Smooth muscle cell of the brain vasculature (primary cell): ENCODE measurements at places on chromosomes 12 and 14.

DNA sequence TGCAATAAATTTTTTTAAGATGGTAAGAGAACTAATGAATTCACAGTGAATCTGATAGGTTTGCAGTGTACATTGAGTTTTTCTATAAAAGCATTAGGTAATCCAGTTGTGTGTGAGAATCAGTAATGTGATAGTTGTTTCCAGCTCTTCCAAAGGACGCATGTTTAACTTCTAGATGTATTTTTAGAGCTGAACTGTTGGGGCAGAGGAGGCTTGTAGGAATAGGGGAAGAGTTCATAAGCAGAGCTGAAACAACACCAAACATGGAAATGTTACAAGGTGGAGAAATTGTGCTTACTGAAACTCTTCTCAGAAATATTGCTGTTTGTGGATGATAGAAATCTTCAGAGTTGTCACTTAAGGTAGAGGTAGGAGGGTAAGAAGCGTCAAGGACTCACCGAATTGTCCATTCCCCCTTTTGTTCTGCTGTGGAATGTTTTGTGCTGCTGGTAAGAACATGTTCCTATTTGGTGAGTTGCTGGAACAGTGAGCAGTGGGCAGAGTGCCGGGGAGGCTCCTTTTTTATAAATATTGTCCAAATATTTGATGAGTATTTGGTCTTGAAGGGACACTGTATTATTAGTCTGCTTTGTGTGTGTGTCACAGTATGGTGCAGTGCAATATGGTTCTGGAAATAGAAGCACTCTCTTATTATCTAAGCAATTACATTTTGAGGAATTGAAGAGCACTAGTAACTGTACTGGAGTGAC, 76.7 kb downstream of the ANO6 start:
- DNase-seq: no peak

DNA sequence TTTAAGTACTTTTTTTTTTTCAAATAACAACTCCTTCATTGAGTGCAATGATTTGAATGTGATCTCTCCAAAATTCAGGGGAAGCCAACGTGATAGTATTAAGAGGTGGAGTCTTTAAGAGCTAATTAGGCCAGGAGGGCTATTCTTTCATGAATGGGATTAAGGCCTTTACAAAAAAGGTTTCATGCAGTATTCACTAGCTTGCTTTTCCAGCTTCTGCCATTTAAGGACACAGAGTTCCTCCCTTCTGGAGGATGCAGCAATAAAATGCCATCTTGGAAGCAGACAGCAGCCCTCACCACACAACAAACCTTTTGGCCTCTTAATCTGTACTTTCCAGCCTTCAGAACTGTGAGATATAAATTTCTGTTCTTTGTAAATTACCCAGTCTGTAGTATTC, 586.8 kb upstream of the LMO3 start:
- no peak for DNase-seq

DNA sequence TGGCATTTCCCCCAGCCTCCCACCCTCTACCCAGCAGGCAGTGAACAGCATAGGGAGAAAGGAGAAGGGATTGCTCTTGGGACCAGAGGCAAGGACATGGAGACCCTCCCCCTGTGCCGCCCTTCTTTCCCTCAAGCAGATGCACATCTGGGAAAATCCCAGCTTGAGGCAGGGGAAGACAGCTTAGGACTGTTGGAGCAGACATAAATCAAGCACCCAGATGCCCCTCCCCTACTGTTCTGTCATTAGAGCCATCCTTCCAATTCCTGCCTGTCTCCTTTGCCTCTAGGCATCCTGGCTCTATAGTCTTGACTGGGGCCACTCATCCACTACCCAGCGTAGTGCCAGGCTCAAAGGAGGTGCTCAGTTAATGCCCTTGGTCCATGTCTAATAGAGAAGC, 7.5 kb upstream of the CISTR start:
- DNase-seq: no peak

- no peak for DNase-seq
Measured at GRCh38 chr12:120468325-120468820, 1.2 kb downstream of the SRSF9 start.

GRCh38 chr14:104659764-104660523, 29.5 kb upstream of the INF2 start:
- DNase-seq: no peak

DNA sequence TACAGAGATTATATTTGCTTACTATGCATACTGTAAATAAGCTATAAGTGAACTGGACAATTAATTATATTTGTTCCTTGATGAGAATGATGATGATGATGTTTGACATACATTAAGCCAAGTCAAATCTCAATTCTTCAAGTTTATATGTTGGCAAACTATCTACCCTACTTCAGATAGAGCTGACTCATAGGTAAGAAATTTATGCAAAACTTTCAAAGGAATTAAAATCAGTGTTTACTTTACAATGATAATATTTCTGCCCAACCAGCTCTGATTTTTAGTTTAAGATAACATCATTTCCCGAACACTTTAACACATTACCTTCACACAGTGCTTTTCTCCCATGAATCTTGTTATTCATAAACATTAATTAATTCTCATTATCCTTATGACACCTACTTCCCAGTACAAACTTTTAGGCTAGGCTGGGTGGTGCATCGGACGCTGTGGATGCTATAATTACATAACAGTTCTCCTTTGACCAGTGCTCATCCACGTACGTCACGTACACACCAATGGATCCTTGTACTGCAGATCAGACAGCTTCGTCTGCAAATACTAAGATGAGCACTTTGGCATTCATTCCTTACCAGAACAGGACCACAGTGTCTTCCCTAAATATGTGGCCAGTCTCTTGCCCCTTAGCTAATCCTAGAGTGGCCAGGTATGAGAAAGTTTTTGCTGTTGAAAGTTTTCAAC, 18.3 kb downstream of the BMP4 start:
- no peak for DNase-seq

DNA sequence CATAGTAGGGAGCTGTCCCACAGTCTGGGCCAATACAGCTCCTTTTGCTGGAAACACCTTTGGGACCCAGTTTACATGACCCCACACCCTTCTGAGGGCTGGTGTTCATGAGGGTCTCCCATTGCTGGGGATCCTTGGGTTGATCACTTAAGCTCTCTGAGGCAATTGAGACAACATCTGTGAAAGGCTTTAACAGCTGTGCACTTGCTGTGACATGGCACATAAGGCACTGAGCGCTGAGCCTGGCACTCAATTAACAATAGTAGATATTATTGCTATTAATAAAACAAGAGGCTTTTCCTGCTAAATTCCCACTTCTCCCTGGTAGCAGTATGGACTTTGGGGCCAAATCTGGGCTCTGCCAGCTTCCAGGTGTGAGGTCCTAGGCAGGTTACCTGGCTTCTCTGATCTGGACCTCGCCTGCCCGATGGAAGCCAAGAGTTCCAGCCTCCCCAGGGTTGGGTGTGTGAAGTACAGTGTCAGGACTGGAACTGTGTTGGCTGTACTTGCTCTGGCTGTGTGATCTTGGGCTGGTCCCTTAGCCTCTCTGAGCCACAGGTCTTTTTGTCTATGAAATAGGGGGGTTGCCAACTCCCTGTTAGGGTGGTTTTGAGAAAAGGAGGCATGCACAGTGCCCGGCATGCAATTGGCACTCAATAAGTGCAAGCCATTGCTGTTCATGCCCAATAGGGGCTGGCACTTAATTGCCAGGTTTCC, 3.1 kb downstream of the SH2B3 start:
- DNase-seq: no peak

DNA sequence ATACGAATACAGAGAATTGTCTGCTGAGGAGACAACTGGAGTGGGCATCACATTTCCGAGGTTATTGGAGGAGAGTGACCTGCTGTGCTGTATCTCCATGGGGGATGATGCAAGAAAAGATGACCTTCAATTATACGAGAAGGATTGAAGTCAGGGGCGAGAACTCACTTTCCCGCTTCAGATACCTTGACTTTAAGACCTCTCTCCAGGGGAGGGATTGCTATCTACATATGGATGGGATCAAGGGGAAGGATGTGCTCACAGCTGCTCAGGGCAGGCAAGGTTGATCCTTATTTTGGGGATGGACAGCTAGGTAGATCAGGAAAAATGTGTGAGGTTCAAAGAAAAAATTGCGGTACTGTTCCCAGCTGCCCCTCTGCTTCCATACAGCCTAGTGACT, 24.4 kb downstream of the NEUROD4 start:
- no peak for DNase-seq

- peak; percentile 36 for DNase-seq
Measured at GRCh38 chr14:24806061-24806678, 172.2 kb upstream of the GZMB start.

- DNase-seq: no peak
Measured at GRCh38 chr14:22839159-22839779, 2.9 kb downstream of the MMP14 start.

DNA sequence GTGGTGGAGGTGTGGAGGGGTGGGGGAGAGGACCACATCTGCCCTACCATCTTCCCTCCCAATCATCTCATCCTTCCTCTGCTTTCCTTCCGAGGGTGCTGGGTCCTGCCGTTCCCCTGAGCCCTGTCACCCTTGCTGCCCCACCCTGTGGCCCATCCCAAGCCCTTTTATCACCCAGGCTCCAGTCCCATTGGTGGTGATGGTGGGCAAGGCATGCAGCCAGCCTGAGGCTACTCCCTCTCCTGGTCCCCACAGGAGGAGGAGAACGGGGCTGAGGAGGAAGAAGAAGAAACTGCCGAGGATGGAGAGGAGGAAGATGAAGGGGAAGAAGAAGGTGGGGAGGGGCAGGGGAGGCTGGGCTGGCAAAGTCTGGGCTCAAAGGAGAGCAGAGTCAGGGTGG, 2.7 kb upstream of the LAG3 start:
- no peak for DNase-seq

- no peak for DNase-seq
Measured at GRCh38 chr14:64788706-64789105, 84.5 kb downstream of the PLEKHG3 start.

DNA sequence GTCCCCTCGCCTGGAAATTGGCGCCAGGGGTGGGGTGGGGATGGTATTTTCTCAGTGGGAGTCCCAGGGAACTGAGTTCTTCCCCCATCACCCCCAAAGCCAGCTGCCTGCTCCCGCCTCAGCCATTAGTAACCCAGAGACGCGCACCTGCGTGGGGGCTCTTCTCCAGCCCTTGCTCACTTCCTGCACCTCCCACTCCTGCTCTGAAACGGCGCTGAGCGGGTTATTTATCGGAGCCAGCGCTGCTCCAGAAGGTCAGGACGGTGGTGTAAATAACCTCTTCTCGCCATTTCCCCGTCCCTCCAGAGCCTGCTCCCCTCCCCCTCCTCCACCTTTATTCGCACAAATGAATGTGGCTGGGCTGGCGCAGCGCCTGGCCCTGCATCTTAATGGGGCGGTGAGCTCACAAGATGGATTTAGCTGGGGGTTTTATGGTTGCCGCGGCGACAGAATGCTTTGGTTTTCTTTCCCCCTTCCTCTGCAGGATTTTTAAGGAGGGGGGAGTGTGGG, 12.2 kb downstream of the GPR84 start:
- DNase-seq: no peak

DNA sequence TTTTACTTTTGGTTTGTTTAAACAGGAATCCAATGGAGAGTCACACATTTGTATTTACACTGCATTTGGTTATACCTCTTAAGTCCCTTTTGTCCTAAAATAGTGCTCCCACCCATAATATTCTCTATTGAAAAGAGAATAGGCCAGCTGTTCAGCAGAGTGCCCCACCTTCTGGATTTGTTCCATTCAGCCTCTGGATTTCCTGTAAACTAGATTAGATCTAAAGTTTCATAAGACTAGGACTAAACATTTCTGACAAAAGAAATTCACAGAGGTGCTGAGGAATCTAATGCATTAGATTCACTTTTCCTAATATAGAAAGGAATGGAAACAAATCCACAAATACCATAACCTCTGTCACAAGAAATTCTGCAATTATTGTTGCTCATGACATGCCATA, 38.1 kb downstream of the GCH1 start:
- DNase-seq: no peak

DNA sequence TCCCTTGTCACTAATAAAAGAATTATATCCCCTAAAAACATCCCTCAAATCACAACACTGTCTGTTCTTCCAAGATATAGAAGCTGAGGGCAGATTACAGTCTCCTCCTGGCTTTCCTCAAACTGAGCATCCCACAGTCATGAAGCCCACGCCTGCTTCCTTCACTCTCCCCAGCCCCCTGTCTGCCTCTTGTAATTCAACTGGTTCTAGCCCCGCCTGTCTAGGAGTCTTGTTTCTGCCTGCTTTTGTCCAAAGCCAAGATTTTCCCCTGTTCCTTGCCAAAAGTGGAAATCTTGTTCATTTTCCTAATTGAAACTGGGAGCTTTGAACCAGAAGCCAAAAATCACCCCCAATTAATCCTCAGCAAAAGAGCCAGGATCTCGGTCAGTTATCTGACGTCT, 35.9 kb upstream of the PWP1 start:
- DNase-seq: no peak

GRCh38 chr12:48788524-48788853, 400 bp downstream of the ADCY6 start:
- DNase-seq: no peak

DNA sequence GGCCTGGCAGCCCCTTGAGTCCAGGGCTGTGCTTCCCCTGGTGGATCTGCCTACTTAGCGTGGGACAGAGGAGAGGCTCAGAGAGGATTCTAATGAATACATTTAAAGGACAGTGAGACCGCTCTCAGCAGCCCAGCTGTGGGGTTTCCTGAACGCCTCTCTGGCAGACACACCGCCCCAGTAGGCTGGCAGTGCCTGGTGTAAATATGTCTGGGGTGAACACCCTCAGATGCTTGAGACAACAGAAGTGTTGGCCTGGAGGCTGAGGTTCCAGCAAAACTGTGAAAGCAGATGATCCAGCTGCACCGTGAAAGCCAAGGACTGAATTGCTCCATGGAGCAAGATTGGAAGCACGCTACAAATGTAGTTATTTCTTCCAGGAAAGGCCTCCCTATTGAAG, 55.1 kb downstream of the LRRC74A start:
- no peak for DNase-seq

DNA sequence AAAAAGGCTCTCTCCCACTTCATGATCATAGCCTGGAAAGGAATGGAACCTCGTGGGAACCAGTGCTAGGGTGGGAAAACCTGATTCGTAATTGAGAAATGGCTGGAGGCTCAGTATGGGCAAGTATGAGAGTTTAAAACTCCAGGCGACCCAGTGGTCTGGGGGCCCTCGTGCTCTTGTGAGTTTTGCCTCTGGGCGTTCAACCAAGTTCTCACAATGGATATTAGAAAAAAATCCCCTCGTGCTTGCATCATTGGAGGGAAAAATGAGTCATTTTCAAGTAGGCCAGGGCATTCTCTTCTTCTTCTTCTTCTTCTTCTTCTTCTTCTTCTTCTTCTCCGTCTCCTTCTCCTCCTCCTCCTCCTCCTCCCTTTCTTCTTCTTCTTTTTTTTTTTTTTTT, 39.0 kb downstream of the GPR68 start:
- DNase-seq: no peak

GRCh38 chr14:66206554-66206953, 279.6 kb upstream of the CCDC196 start:
- DNase-seq: no peak

GRCh38 chr14:95293449-95293848, 26.3 kb downstream of the CLMN start:
- DNase-seq: no peak

DNA sequence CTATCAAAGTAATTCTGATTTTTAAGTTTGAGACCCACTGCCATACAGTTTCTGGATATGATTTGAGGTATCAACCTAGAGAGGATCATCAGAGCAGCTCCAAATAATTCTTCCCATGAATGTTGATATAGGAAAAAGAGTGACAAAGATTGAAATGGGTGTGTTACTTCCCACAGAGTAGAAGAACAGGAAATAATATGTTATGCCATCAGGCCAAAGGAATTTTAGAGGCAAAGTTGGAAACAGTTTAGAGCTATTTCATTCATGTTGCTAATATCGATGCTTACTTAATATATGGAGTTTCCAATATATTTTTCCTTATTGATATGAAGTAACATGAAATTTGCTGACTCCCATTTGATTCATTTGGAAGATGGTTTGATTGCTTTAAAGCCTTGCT, 8.9 kb upstream of the MSRB3 start:
- no peak for DNase-seq
